ENCODE measurements at places on chromosomes 1 and 21.
A peak's percentile ranks its signal among the peaks of the same experiment; 100 is the strongest.

- DNase-seq: peak; percentile 22
These were observed 80.5 kb upstream of the BMP8A start for GRCh38 chr1:39410915-39411436.

- DNase-seq: no peak
These were observed 347.7 kb downstream of the TGFB2 start for GRCh38 chr1:218692808-218693207.

DNA sequence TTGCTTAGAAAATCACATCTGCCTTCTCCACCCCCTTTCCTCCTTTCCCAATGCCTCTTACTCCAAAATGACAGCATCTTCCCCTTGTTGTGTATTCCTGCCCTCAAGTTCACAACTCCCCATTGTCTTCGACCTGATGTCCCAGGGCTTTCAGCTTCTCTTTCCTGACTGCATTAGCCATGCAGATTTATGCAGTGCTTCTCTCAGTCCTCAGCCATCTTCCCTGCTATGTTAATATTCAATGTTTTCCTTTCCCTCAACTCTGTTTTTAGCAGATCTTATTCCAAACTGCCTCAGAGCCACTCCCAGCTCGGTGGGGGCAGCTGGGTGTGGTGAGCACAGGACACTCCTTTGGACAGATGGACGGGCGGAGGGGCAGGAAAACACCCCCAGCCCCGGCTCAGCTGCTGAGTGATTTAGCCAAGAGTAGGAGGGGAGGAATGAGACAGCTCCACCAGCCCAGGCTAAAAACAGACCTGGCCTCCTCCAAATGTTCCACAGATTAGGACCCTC lies 71.0 kb downstream of the CD2 start:
- no peak for DNase-seq

GRCh38 chr21:43805275-43805800 lies 16.0 kb downstream of the RRP1 start:
- DNase-seq: no peak

GRCh38 chr1:26287033-26287711 lies 7.3 kb downstream of the SH3BGRL3 start:
- DNase-seq: peak; percentile 68

DNA sequence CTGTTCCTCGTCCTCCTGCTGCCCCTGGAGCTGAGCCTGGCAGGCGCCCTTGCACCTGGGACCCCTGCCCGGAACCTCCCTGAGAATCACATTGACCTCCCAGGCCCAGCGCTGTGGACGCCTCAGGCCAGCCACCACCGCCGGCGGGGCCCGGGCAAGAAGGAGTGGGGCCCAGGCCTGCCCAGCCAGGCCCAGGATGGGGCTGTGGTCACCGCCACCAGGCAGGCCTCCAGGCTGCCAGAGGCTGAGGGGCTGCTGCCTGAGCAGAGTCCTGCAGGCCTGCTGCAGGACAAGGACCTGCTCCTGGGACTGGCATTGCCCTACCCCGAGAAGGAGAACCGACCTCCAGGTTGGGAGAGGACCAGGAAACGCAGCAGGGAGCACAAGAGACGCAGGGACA lies 14.8 kb downstream of the DRAXIN start:
- no peak for DNase-seq

GRCh38 chr1:228010921-228011320 lies 4.1 kb downstream of the WNT3A start:
- DNase-seq: no peak

DNA sequence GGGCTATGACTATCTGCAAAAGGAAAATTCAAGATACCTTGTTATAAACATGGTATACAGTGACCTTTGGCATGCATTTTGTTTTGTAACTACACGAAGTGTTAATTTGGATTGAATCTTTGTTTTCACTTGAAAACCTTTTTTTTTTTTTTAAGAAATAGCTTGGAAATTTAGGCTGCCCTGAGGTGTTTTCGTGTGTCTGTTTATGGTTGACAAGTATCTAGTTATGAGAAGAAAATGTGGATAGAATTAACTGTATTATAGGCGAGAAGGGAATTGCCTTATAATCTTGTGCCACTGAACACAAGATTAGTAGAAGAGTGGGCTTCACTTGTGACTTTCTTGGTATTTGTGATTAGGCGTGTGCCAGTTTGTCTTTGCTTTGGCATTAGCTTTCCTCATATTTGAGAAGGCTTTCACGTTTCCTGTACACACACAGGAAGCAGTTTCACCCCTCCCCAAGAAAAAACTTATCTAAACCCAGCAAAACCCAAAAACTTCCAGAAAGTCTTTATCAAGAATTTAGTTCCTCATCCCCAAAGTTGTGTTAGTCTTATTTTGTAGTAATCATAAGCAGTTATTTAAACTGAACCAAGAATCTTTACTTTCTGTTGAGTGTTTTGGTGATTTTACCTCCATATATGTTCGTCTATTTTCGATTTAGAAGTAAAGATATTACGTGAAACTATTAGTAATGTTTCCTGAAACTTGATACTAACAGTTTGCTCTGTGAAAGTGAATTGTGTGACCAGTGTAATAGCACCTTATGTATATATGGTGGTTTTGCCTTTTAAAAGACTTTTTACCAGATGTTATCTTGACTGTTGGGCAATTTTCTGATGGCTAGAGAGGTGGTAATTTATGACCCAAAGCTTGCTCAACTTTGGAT lies 3.8 kb downstream of the DYRK1A start:
- DNase-seq: no peak

GRCh38 chr1:52917156-52917555 lies 4.4 kb downstream of the ECHDC2 start:
- no peak for DNase-seq

DNA sequence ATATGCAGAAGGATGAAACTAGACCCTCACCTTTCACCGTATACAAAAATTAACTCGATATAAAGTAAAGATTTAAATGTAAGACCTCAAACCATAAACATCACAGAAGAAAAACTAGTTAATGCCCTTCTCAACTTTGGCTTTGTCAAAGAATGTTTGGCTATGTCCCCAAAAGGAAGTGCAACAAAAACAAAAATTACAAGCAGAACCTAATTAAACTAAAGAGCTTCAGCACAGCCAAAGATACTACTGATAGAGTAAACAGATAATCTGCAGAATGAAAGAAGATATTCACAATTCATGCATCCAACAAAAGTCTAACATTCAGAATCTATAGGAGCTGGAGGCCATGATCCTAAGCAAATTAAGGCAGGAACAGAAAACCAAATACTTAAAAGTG lies 824.6 kb upstream of the NEGR1 start:
- no peak for DNase-seq

- DNase-seq: no peak
These were observed 21.7 kb upstream of the SLC44A3 start for GRCh38 chr1:94798462-94798861.

GRCh38 chr1:182046763-182047162 lies 14.7 kb downstream of the ZNF648 start:
- no peak for DNase-seq

GRCh38 chr1:29453502-29454240 lies 217.3 kb downstream of the PTPRU start:
- DNase-seq: no peak

DNA sequence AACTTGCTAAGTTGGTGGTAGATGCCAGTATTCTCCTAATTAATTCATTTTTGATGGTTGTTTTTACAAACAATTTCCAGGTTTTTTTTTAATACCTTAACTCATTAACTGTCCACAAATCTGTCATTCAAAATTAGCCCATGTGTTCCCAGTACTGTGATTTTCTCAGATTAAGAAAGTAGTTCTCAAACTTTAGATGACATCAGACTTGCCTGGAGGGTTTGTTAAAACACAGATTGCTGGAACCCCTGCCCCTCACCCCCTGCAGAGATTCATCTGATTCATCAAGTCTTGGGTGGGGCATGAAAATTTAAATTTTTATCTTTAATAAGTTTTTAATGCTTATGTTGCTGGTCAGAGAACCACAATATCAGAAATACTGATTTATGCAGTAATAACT lies 130.5 kb downstream of the BACH1 start:
- DNase-seq: no peak

DNA sequence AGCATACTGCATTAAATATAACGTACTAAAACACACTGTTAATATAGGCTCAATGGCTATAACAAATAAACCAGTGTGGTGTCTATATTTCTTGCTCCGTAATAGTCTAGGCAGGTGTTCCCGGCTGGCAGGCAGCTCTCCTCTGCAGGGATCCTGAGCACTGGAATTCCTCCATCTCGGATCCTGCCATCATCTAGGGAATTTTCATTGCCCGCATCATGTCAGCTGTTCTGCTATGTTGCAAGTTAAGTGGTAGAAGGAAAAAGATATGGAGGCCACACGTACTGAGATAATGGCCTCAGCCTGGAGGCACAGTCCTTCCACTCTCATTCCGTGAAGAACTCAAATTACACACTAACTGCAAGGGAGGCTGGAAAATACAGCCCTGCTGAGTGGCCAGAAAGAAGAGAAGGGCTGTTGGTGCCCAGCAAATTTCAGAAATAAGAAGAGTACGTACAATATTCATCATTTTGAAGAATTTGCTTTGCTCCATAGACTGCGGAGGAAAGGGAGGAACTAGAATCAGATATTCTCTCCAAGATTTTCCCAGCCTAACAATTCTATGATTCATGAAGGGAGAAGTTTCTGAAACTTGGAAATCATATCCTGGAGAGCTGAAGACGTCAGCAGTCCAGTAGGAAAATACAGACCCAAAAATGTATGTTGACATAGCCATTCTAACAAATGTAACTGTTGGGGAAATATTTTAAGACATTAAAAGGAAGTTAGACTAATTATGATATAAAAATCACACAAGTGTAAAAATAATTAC lies 263.3 kb downstream of the MRPL39 start:
- DNase-seq: no peak

- DNase-seq: no peak
These were observed 79.4 kb downstream of the SEC16B start for GRCh38 chr1:177890479-177890878.

- DNase-seq: peak; percentile 10
These were observed 18.5 kb downstream of the CAMK1G start for GRCh38 chr1:209601809-209602657.

DNA sequence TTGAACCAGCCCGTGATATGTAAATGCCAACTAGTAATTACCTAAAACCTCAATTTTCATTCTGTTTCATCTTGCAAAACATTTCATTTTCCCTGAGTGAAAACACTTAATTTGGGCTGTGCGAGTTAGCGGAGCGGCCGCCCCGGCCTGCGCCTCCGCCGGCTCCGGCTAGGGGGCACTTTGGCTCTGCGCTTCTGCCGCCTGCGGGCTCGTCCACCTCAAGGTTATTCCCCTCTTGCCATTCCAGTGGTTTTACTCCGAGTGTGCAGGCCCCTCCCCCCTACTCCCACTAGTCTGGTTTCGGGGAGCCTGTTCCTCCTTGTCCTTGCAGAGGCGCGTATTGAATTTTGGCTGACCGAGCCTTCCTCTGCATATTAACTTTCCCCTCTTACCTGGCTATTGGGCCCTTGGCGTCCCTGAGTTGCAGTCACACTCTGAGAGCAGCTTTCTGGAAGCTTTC lies 55.6 kb downstream of the PEX14 start:
- DNase-seq: no peak

- no peak for DNase-seq
These were observed 115.8 kb downstream of the NR5A2 start for GRCh38 chr1:200143347-200143746.

DNA sequence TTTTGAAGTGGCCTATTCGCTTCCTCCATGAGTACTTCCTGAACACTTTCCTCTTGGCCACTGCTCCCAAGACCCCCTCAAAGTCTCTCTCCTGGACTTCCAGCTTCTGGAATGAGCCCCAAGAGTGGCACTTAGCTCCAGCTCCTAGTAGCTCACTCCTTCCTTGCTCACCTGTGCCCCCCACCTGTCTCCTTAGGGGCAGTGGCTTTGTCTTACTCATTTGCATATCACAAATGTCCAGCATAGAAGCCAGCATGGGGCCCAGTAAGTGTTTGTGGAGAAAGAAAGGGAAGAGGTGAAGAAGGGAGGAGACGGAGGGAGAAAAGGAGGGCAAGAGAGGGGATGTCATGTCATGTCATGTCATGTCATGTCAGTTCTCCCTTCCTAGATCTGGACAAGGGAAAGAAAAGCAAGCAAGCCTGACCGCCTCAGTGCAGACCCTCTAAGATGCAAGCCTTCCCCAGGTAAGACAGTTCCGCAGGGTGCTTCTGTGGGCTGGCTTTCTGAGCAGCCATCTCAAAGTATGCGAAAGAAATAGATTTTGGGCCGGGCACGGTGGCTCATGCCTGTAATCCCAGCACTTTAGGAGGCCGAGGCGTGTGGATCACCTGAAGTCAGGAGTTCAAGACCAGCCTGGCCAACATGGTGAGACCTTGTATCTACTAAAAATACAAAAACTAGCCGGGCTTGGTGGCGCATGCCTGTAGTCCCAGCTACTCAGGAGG lies 6.9 kb upstream of the MX1 start:
- DNase-seq: no peak

- DNase-seq: peak; percentile 82
These were observed 25.1 kb downstream of the ZBTB17 start for GRCh38 chr1:15950763-15951295.

- no peak for DNase-seq
These were observed 26.4 kb upstream of the GOLT1A start for GRCh38 chr1:204240233-204240632.

DNA sequence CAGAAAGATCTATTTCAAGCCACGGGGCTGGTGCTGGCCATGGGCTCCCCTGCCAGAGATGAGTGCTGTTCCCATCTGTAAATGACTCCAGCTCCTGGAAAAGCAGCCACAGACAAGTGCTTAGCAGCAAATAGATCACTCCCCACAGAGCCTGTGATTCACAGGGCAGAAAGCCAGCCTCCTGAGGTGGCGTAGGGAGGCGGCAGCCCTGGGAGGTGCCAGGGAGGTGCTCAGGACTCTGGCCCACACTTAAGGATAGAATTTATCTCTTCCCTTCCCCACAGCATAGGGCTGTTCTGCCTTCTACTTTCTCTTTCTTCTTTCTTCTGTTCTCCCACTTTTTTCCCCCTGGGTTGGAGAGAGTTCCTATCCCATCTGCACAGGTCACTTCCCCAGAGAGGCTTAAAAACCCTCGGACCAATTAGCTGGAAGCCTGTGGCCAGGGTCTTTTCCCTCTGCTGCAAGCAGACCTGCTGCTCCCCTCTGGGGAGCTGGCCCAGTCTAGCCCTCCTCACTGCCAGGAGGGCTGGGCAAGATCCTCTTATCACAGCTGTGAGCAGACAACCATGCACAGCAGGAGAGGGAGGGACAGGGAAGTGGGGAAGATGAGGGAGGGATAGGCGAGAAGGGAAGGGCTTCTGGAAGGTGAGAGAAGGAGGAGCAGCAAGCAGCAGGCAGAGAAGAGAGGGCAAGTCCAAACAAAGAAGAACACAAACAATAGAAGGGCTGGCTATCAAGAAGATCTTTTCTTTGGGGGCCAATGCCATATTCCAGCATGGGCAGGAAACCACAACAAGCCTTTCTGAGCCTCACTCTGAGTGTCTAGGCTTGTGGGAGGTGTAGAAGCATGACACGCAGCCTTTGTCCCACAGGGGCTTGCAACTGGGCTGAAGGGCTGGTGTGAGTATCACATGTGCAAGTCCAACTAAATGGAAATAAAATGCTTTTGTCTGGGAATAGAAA lies 41.0 kb downstream of the KCND3 start:
- DNase-seq: no peak

- DNase-seq: no peak
These were observed 20.8 kb upstream of the EPB41 start for GRCh38 chr1:28893403-28894102.

- DNase-seq: no peak
These were observed 13.3 kb downstream of the GPR157 start for GRCh38 chr1:9115351-9116205.

Measured in T-helper 2 cell treated with Interferon-gamma antibody and Interleukin-4, amounts not matched to agents 5 μg/mL and 100 μg/mL, for 36 hours (primary cell).